ENCODE measurements at places on chromosomes 7 and 10.

- no peaks in the 10 kb centered on the region for H3K27me3 ChIP-seq
- no peaks in the 10 kb centered on the region for H3K36me3 ChIP-seq
- H3K4me3 ChIP-seq, result no peak overlapping the region
- H3K27ac ChIP-seq, result no peak overlapping the region
Observed at GRCh38 chr10:47176903-47177868, 122.8 kb upstream of the GDF10 start.

DNA sequence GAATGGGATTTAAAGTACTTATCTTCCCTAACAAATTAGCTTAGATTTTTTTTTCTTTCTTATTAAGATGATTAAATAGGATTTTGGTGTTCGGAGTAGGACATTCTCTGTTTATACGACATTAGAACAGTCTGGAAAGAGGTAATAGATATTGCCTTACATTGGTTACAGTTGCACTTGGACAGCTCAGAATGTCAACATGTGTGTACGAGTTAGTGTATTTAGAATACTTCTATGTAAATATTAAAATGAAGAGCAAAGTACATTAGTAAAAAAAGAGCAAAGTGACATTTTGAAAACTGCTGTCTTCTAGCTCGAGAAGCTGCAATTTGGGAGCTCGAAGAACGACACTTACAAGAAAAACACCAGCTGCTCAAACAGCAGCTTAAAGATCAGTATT lies 51.5 kb downstream of the SLK start:
- no peak overlapping the region for H3K4me3 ChIP-seq
- no peak overlapping the region for H3K27ac ChIP-seq
- peaks cover 35% of the 10 kb centered on the region for H3K36me3 ChIP-seq
- no peak for DNase-seq

GRCh38 chr10:14623931-14624330 lies 150.8 kb downstream of the FAM107B start:
- no peak overlapping the region for H3K27ac ChIP-seq
- no peak for DNase-seq
- no peaks in the 10 kb centered on the region for H3K27me3 ChIP-seq
- H3K36me3 ChIP-seq, result no peaks in the 10 kb centered on the region
- H3K4me3 ChIP-seq, result no peak overlapping the region

DNA sequence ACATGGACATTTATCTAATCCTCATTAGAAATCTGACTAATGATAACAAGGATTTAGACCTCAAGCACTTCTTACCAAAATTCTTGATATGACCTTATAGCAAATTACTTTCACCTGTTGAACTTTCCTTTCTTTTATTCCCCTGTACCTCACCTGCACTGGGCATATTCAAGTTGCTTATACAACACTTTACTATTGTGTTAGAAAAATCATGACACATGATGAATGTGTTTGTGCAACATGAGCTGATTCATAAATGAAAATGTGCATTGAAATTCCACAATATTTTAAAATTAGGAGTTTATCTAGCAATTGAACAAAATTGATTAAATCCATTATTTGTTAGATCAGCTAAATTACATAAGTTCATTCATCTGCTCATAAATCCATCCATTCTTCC lies 160.6 kb downstream of the CFTR start:
- H3K4me3 ChIP-seq, result no peak overlapping the region
- peaks cover 3% of the 10 kb centered on the region for H3K4me1 ChIP-seq
- no peaks in the 10 kb centered on the region for H3K36me3 ChIP-seq
- H3K27me3 ChIP-seq, result peaks cover 7% of the 10 kb centered on the region

- H3K27ac ChIP-seq, result peak overlapping the region; percentile 64
- DNase-seq, result no peak
- no peaks in the 10 kb centered on the region for H3K27me3 ChIP-seq
- peaks cover 44% of the 10 kb centered on the region for H3K4me1 ChIP-seq
- H3K36me3 ChIP-seq, result no peaks in the 10 kb centered on the region
Observed at GRCh38 chr10:119235356-119235755, 28.0 kb downstream of the GRK5 start.

DNA sequence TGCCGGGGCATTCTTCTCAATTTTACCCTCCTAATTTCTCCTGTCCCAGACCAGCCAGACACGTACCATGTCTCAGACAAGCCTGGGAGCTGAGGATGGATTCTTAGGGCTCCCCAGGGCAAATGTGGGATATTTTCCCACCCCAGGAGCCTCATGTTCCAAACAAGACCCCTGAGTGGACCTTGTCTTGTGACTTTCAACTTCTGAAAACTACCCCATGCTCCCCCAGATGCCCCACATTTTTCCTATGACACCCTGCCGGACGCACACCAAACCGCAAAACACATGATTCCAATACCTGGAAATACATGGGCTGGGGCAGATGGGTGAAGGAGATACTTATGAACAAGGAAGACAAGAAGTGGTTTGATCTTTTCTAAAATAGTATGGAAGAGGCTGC lies 874 bp downstream of the GIMAP5 start:
- H3K27me3 ChIP-seq, result peaks cover 14% of the 10 kb centered on the region
- no peaks in the 10 kb centered on the region for H3K36me3 ChIP-seq
- H3K4me3 ChIP-seq, result no peak overlapping the region
- DNase-seq, result no peak
